Stimulated activated CD8-positive, alpha-beta memory T cell treated with anti-CD3 and anti-CD28 coated beads, Interleukin-15, amount 100 ng/mL, for 24 hours (primary cell): ENCODE measurements at places on chromosomes 13 and 19.

DNA sequence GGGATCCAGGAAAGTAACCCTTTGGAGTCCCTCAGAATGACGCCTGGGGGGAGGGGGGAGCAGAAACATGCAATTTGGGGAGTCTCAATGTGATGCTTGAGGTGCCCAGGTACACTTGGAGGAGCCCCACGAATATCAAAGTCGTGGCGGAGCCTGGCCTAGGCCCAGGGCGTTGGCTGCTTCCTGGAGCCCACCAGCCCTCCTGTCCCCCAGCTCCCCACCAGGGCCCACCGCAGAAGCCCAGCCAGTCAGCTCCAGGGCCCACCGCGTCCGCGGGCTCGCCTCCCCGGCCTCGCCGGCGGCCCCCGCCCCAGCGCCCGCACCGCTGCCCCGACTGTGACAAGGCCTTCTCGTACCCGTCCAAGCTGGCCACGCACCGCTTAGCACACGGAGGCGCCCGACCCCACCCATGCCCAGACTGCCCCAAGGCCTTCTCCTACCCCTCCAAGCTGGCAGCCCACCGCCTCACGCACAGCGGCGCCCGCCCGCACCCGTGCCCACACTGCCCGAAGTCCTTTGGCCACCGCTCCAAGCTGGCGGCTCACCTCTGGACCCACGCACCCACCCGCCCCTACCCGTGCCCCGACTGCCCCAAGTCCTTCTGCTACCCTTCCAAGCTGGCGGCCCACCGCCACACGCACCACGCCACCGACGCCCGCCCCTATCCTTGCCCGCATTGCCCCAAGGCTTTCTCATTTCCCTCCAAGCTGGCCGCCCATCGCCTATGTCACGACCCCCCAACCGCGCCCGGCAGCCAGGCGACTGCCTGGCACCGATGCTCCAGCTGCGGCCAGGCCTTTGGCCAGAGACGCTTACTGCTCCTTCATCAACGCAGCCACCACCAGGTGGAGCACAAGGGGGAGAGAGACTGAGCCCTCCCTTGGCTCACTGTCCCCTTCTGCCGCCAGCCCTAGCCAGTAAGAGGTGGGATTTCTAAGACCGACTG is 2.1 kb downstream of the ZNF575 start:
- no peak for DNase-seq

GRCh38 chr19:41161903-41162302 is 31.1 kb upstream of the CYP2S1 start:
- DNase-seq, result no peak

DNA sequence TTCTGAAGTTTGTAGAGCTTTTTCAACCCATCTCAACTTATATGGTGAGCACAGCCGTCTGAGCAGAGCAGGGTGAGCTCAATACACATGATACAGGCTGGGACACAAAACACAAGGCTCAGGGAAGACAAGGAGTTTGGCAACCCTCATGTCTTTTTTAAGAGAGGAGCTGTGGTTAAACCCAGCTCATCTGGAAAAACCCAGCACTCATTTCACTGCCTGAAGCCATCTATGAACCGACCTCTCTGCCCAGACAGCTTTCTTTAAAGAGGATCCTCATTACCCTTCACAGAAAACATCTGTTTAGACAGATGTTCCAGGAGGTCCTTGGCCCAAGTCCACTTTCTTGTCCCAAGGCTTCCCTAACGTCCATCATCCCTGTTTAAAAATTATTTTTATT is 170.0 kb upstream of the TSHZ3 start:
- no peak for DNase-seq

DNA sequence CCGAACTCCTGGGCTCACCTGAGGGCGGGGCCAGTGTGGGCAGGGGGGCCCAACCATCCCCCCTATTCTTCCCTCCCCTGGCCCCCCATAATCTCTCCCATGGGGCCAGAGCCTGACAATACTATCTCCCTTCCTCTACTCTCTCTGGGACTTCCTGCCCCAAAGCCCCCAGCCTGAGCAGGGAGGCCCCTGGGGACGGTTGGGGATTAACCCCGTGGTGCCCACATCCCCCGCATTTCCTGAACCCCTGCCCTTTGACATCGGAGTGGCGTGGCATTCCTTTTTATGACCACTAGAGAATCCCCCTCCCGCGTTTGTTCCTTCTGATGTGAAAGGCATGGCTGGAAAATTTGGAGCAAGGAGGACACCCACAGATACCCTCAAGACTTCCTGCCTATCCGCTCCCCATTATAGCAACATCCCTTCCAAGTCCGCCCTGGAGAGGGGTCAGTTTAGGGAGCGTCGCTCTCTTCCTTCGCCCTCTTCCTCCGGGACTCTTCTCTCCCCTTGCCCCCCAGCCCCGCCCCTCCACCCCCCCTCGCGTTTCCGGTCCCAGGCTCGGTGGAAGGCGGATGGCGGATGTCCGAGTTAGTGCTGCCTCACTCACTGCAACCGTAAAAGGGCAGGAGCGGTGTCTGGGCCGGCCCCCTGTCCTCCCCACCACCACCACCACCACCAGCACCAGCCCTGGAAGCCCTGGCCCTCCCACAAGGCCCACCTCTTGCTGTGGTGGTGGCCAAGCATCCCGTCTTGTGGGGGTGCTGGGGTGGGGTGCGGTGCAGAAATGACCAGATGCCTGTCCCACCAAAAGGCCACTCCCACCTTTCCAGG is 1.8 kb downstream of the VASP start:
- no peak for DNase-seq

GRCh38 chr19:661427-662196 is 1.4 kb downstream of the RNF126 start:
- DNase-seq, result no peak

DNA sequence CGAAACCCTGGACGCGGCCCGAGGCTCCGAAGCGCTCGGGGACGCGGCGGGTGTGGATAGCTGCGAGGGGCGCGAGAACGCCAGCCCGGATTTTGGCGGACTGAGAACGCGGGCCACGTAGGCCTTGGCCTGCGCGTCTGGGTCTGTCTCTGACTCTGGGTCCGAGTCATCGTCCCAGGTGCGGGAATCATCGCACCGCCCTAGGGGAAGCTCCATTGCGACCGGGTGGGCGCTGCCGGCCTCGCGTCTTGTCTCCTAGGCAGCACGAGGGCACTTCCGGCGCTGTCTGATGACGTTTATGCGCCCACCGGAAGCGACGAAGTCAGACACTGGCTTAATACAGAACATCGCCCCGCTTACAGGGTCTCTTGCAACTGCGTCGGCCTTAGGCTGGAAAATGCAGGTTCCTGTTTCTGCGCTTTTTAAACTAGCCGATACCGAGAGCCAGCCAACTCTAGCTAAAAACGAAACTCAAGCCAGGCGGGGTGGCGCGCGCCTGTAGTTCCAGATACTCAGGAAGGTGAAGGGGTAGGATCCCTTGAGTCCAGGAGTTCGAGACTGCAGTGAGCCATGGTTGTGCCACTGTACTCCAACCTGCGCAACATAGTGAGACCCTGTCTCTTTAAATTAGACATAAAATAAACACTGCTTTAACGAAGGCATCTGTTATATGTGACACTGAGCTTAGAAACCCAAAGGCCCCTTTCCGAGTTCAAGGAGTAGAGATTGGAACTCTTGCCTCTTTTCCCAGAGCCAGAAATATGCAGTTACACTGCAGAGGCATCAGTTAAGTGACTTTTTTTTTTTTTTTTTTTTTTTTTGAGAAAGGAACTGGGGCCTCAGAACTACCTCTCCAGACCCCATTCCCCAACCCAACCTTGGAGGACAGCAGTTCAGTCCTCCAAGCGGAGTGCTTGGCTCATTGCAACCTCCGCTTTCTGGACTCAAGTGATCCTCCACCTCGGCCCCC is at the start of gene FBXW9:
FBXW9 (minus strand) TSS at position 266 of the 970 bp plus-strand sequence; CDS start at position 216, 50 bp downstream.
- peak; percentile 100 for DNase-seq

- no peak for DNase-seq
These were observed 21.7 kb upstream of the LAMP1 start for GRCh38 chr13:113275387-113275786.

DNA sequence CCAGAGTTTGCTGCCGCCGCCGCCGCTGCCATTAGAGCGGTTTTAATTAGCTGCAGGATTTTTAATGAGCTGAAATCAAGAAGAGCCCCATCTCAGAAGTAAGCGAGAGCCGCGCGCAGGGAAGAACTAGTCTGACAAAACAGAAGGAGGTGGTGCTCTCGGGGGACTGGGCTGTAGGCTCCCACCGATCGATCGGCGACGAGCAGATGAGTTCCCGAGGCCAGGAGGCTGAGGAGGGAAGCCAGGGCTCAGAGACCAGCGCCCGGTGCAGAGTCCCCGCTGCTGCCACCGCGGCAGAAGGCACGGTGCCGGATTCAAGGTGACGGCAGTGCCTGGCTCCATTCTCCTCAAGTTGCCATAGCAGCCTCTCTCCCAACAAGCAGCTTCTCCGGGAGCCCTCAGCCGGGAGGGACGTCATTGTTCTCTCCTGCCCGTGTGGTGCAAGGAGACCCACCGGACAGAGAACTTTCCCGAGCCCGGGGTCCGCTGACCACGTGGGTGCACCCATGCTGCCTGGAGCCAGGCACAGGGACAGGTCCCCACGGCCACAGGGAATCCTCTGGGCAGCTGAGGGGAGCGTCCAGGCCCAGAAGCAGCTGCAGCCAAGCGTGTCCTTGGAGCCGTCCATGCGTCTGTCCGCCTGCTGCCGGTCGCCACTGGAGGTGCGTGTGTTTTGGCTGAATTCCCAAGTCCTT is 62.9 kb downstream of the CHST8 start:
- no peak for DNase-seq

DNA sequence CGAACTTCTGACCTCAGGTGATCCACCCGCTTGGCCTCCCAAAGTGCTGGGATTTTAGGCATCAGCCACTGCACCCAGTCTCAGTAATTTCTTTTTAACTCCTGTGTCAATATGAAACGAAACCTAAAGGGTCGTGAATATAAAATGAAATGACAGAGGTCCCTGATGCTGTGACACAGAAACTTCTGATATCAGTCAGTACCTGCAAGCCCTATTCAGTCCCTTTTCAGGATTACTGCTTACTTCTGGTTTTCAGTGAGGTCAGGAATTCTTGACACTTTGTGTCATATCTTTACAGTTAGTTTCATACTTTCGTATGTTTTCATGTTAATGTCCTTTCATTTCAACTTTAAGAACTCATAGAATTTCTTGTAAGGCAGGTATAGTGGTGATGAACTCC is 58.7 kb downstream of the RNF17 start:
- no peak for DNase-seq

DNA sequence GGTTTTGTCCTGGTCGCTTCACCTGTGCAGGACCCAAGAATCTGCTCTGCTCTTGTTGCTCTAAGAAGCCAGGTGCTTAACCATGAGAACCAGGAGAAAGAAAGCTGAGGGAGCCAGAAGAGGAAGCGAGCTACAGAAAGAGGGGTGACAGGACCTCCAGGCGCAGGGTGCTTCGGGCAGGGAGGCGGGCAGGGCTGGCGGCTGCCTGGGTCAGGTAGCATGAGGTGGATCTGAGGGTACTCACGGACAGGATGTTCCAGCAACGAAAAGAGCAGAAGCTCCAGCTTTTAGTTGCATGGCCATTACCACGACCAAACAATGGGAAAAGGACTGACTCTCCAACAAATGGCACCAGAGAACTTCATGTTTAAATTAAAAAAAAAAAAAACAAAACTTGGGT is 59.9 kb downstream of the ZNF724 start:
- DNase-seq, result no peak

GRCh38 chr19:33503433-33504057 is 18.0 kb downstream of the PEPD start:
- DNase-seq, result no peak

- no peak for DNase-seq
These were observed 316.2 kb upstream of the HTR2A start for GRCh38 chr13:47213047-47213446.

- no peak for DNase-seq
These were observed 171.6 kb downstream of the MTUS2 start for GRCh38 chr13:28991764-28992163.

- DNase-seq, result no peak
These were observed 442 bp upstream of the FGF14 start for GRCh38 chr13:102402290-102402689.

GRCh38 chr19:10419646-10420443 is 493 bp upstream of the PDE4A start:
- no peak for DNase-seq

DNA sequence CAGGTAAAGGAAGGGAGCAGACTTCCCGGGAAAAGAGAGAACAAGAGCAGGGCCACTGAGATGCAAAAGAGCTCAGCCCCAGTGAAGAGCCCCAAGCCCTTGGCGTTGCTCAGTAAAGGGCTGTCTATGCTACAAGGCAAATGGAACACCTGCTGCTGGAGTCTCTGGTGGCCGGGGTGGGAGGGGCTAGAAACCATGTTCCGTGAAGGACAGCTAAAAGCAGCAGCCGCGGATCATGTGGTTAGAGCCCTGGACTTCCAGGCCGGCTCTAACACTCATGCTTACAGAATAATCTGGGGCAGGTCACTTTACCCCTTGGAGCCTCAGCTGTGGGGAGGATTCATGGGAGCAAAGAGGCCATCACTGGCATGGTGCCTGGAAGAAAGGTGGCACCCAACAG is 17.8 kb downstream of the POU2F2 start:
- DNase-seq, result no peak

GRCh38 chr19:21092109-21092508 is 10.1 kb downstream of the ZNF714 start:
- DNase-seq, result no peak

GRCh38 chr19:30671622-30672051 is 299.5 kb downstream of the ZNF536 start:
- no peak for DNase-seq

DNA sequence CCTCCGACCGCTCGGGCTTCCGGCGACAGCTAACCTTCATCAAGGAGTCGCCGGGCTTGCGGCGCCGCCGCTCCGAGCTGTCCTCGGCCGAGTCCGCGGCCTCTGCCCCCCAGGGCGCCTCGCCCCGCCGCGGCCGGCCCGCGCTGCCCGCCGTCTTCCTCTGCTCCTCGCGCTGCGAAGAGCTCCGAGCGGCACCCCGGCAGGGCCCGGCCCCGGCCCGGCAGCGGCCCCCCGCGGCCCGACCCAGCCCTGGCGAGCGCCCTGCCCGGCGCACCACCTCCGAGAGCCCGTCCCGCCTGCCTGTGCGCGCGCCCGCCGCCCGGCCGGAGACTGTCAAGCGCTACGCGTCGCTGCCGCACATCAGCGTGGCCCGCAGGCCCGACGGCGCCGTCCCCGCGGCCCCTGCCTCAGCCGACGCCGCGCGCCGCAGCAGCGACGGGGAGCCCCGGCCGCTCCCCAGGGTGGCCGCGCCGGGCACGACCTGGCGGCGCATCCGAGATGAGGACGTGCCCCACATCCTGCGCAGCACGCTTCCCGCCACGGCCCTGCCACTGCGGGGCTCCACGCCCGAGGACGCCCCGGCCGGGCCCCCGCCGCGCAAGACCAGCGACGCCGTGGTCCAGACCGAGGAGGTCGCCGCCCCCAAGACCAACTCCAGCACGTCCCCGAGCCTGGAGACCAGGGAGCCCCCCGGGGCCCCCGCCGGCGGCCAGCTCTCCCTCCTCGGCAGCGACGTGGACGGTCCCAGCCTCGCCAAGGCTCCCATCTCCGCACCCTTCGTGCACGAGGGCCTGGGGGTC is 9.6 kb downstream of the C19orf25 start:
- no peak for DNase-seq

DNA sequence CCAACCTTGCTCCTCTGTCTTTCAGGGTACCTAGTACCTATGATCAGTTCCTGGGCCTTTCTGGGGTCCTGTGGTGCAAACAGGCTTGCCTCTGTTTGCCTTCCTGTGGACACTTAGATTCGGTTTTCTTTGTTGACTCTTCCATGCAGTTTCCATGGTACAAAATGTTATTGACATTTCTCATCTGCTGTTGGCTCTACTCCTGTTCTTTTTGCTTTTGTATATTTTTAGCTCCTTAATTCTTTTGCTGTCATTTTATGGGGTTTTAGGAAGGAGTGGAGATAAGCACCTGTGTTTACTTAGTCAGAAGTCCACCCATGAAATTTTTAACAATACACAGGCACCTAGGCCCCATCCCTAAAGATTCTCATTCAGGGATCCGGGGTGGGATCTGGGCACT is 20.5 kb upstream of the CNMD start:
- no peak for DNase-seq

GRCh38 chr19:49983645-49984229 is 22.8 kb upstream of the SIGLEC11 start:
- peak; percentile 77 for DNase-seq
